ENCODE measurements at places on chromosomes 2 and 18.

DNA sequence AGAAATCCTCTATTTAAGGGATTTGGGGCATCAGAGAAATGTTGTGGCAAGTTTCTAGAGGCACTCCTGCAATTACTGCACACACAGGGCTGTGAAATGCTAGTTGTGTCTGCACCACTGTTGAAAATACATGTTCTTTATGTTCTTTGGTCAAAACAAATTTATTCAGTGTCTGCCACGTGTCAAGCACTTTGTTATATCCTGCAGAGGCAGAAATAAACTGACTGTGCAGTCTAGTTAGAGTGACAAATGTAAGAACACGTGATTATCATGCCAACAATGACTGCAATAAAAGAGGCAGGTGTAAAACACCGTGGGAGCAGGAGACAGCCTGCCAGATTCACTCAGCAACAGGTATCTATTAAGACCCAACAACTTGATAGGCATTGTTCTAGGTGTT is 423.3 kb downstream of the LRP1B start:
- no peak for DNase-seq

DNA sequence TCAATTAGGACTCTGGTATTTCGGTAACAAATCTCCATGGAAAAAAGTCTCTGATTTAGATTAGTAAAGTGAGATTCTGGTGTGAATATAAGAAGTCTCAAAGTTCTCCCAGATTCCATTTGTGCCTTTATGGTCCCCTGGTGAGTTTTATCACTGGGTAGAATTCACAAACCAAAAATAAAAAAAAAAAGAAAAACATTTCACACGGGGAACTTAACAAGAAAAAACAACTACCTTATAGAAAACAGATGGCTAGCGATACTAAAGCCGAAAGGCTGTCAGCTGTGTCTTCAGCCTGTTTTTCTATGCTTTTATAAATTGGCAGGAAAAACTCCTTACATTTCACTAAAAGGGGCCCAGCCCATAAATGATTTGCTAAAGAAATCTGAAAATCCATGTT is 50.6 kb downstream of the COL5A2 start:
- DNase-seq = no peak

GRCh38 chr18:37701967-37702366 is 136.4 kb upstream of the CELF4 start:
- DNase-seq = no peak

GRCh38 chr18:2654169-2654927 is 1.2 kb upstream of the SMCHD1 start:
- no peak for DNase-seq

- no peak for DNase-seq
Measured at GRCh38 chr2:221399183-221399582, 172.9 kb downstream of the EPHA4 start.

- DNase-seq = no peak
Measured at GRCh38 chr2:236575510-236575909, 5.9 kb downstream of the ACKR3 start.

GRCh38 chr2:85732467-85733120 is 21.2 kb upstream of the ATOH8 start:
- no peak for DNase-seq

DNA sequence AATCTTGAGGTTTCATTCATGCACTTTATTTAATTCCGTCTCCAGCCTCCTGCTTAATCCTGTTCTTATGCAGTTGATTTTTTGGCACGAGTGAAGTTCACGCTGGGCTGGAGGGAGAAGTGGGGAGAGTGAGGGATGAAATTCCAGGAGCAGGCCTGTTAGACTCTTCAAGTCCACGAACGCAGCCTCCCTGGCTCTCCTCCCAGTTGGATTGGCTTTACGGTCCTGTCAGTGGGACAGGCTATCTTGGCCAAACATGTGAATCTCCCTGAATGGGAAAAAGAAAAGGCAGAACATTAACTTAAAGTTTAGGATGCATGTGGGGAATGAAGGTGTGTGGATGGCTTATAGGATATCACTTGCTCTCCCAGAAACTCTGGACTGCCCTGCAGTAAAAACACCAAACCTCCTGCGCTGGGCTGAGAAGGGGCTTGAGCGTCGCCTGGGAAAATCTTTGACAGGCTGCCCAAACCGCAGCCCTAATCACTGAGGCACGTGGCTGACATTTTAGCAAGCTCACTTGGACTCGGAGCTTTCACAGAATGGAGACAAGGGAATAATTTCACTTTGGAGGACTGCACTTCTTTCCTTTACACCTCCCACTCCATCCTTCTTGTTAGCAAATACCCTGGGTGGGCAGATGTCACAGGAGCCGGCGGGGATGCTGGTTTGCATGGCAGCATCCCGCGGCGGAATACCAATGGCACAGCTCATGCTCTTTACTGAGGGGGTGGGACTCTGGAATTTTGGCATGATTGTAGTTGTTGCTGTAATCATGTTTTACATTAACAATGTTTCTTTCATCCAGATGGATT is 93.9 kb downstream of the ACKR3 start:
- no peak for DNase-seq

Measured in GM06990 (cell line).